ENCODE measurements at places on chromosomes 7 and 10.

DNA sequence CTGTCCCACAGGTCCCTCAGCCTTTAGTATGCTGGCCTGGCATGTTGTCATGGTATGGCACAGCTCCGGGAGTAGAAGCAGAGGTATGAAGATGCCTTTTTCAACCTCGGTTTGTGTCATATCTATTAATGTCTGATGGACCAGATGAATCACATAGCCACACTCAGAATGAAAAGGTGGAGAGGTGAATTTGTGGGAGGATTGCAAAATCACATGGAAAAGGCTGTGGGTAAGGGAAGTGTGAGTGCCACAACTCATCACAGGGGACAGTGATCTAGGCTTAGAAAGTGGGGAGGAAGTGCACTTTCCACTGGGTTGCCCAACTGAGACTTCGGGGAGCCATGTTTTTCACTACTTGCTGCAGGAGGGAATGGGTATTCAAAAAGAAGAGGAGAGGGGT, 190.7 kb downstream of the WDR11 start:
- DNase-seq, result no peak

DNA sequence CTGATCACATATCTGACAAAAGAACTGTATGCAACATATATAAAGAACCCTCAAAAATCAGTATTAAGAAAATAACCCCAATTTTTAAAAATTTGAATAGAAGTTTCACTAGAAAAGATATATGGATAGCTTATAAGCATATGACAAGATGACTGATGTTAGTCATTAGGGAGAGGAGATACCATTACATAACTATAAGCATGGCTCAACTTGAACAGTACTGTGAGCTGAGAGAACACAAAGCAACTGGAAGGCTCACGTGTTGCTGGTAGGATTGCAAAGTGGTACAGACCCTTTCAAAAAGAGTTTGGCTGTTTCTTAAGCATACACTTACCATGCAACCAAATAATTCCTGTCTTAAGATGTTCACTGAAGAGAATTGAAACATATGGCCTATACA, 14.7 kb downstream of the CCDC71L start:
- no peak for DNase-seq

DNA sequence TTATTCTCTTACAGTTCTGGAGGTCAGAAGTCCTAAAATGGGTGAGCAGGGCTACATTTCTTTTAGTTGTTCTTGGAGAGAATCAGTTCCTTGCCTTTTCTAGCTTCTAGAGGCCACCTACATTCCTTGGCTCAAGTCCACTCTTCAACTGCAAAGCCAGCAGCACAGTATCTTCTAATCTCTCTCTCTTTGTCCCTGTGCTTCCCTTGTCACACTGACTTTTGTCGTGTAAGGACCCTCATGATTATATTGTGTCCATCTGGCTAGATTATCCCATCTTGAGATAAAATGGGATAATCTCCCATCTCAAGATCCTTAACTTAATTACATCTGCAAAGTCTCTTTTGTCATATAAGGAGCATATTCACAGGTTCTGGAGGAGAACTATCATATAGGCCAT, 359.0 kb downstream of the ADRA2A start:
- DNase-seq, result no peak

GRCh38 chr10:34175121-34175520, 640.0 kb downstream of the PARD3 start:
- no peak for DNase-seq

GRCh38 chr7:87000344-87000743, 59.1 kb downstream of the ELAPOR2 start:
- DNase-seq, result no peak

GRCh38 chr10:89426230-89426868, 12.0 kb downstream of the IFIT5 start:
- no peak for DNase-seq

DNA sequence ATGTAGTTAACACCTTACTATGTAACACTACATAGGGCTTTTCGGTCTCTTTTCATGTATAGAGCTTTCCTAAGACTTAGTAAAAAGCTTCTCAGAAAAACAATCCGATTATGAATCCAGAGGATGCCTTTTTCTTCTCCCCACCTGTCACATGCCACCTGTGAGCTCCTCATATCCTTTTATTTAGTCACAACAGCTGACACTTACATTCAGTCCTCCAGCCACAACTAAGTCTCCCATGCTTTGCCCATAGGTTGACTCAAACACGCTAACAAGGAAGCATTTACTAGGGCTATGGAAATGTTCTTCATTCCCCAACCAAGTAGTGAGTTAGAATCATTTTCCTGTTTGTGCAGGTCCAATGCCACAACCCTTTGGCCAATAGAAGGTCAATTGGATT, 7.9 kb downstream of the ENO4 start:
- DNase-seq, result no peak

- no peak for DNase-seq
These were observed 129.1 kb upstream of the AMPH start for GRCh38 chr7:38760226-38760625.

- DNase-seq, result no peak
These were observed 106.7 kb upstream of the LAMB4 start for GRCh38 chr7:108236681-108237415.

DNA sequence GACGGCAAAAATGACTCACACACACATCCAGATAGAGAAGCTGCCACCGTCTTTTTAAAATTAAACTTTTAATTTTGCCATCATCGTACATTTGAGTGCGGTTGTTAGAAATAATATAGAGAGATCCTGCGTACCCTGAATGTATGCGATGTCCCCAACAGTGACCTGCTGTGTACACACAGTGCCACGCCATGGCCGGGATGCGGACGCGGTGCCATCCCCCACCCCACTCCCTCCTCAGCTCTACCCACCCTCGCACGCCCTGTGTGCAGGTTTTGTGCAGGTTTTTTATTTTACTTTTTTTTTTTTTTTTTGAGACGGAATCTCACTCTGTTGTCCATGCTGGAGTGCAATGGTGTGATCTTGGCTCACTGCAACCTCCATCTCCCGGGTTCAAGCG, 58.7 kb upstream of the PDGFA start:
- no peak for DNase-seq

GRCh38 chr7:21253740-21254687, 173.9 kb upstream of the SP4 start:
- DNase-seq, result peak; percentile 5

GRCh38 chr10:78781251-78781913, 287.4 kb upstream of the ZMIZ1 start:
- no peak for DNase-seq

DNA sequence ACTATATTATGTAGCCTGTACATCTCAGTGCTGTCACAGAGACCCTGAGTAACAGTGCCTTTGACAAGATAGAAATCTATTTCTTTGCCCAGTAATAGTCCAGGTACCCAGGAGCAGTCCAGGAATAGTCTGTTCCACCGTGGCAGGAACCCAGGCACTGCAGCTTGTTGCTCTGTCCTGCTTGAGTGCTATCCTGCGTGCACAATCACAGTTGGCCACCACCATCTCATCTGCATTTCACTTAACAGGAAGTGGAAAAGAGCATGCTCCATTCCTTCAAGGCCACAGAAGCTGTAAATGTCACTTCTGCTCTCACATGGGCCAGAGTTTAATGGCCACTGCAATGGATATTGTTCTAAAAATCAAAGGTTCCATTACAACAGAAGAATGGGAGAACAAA, 61.5 kb upstream of the PRR15 start:
- DNase-seq, result no peak

All from activated CD4-positive, alpha-beta T cell treated with anti-CD3 and anti-CD28 coated beads for 24 hours (primary cell).